ENCODE measurements at places on chromosomes 2 and 18.

GRCh38 chr2:235004329-235004903 lies 52.6 kb downstream of the SH3BP4 start:
- no peak for DNase-seq

GRCh38 chr2:237474931-237475703 lies 11.9 kb upstream of the MLPH start:
- DNase-seq = peak; percentile 53

DNA sequence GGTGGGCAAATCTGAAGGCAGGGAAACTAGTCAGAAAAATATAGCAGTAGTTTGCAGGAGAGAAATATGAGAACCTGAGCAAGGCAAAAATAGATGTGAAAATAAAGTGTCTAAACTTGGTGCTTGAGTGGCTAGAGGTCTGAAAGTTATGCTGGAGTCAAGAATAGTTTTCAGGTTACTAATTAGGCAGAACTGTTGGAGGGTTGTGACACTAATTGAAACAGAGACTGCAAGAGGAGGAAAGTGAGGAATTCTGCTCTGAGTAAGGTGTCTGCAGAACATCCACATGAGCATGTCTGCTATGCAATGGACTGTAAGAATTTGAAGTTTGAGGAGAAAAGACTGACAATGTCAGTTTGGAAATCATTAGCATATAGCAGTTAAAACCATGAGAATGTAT lies 444.0 kb upstream of the LRRTM1 start:
- DNase-seq = no peak

DNA sequence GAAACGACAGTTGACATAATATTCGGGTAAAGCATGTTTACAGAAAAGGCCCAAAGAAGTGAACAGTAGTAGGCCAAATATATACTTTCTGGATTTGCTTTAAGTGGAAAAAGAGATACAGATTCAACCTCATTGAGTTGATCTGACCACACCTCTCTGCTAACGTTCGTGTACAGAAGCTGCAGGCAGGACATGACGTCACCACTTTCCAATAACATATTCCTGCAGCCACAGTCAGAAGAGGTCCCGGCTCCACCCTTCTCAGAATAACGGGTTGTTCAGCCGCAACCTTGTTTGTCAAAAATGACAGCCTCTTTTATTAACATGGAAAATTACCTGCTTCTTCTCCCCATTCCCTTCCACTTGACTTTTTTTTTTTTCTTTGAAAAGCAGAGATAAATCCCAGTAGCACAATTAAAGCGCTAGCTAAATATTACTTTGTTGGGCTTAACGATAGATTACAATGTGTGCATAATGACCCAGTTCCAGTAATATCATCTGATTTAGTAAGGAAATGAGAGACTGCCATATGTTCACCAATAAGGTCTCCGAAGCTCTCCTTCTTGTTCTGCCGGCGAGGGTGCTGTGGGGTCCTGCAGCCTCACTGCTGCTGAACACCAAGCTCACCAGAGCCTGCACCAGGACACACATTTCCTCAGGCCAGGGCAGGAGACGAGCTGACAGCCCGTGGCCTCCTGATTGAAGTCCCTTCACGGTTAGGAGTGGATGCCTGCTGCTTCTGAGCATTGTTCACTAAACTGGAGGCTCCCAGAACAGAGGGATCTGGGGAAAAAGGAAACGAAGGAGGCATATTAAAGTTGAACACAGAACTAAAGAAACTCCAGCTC lies 451.0 kb upstream of the SALL3 start:
- DNase-seq = no peak

DNA sequence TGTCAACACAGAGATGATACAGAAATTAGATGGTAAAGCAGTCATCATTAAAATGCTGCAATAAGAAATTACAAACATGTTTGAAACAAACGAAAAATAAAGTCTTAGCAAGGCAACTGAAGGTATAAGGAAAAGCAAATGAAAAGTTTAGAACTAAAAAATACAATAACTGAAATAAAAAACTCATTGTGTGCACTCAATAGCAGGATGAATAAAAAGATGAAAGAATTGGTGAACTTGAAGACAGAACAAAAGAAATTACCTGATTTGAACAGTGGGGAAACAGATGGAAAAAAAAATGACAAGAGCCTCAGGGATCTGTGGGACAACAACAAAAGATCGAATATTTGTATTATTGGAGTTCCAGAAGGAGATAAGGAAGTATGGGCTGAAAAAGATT lies 46.5 kb downstream of the TSN start:
- DNase-seq = no peak

GRCh38 chr2:127056631-127057370 lies 50.2 kb downstream of the BIN1 start:
- no peak for DNase-seq

GRCh38 chr2:10772201-10772867 lies 40.3 kb downstream of the PDIA6 start:
- no peak for DNase-seq

DNA sequence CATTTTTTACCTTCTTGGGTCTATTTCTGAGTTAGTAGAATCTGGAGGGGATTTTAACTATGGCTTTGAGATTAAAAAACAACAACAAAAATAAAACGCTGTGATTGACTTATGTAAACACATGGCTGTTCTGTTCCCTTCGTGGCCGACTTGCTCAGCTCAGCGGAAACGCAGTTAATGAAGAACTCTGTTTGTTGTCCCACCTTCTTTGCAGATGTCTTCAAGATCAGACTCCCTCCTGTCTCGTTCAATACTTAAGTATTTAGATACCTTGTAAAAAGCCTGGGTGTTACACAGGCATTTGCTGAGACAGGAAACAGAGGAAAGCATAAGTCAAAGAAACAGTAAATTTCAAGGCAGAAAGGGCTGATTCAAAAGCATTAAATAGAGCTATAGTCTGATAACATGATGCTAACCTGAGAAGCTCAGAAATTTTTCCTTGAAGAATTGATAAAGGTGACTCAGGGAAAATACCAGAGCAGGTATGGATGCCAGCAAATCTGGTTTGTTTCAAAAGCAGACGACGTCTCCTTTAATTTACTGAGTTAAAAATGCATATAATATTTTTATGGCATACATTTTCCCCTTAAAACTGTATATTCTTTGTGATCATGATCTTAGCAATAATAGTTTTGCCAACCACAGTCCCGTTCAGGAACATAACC lies 21.7 kb upstream of the POLI start:
- DNase-seq = peak; percentile 41

- no peak for DNase-seq
Measured at GRCh38 chr18:11974741-11975325, 6.5 kb upstream of the IMPA2 start.

Data from NCI-H1436 (cell line).